ENCODE measurements at places on chromosomes 11 and 22.

DNA sequence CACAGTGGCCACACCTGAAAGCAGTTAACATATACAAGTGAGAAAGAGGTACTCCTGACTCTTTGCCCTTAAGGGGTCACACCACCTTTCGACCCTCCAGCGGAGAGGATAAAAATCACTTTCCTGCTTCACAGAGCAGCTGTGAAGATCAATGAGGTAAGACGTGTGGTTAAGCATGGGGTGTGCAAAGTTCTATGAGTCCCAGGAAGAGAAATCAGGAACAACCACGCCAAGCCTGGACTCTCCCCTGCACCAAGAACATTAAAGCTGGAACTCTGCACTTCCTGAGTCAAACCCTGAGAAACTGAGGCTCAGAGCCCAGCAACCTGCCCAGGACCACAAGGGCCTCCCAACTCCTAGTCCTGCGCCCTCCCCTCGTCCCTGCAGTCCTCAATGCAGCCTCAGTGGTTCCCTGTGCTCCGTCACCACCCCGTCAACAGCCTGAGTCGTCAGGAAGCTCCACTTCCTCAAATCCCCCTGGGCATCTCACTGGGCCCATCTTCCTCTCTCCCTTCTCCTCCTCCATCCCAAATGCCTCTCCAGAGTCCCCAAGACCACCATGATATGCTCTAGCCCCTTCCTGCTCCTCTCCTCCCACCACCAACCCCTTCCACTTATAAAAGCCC is 17.7 kb downstream of the TNKS1BP1 start:
- peaks cover 7% of the 10 kb centered on the region for H3K4me1 ChIP-seq
- H3K27me3 ChIP-seq: no peaks in the 10 kb centered on the region
- peak overlapping the region; percentile 59 for H3K27ac ChIP-seq
- DNase-seq: no peak
- peak overlapping the region; percentile 23 for H3K4me3 ChIP-seq
- peaks cover 6% of the 10 kb centered on the region for H3K36me3 ChIP-seq

DNA sequence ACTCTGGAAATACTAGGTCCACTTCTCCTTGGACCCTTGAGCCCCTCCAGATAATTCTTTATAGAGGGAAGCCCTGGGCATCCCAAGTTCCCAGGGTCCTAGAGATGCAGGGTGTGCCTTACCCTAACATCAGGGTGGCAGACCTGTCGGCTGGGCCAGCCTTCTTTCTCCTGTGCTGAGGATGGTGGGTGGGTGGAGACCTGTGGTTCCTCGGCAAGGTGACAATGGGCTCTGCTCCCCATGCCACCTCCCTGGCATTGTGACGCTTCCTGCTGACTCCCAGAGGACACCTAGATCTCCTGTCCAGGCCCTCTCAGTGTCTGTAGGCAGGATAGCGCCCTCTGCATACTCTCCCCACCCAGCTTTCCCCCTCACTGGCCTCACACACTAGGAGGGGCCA is 3.8 kb upstream of the DERL3 start:
- no peaks in the 10 kb centered on the region for H3K36me3 ChIP-seq
- no peaks in the 10 kb centered on the region for H3K27me3 ChIP-seq
- H3K4me1 ChIP-seq: no peaks in the 10 kb centered on the region

GRCh38 chr11:73528483-73529203 is 69.3 kb downstream of the FAM168A start:
- H3K27me3 ChIP-seq: no peaks in the 10 kb centered on the region
- no peak for DNase-seq
- H3K36me3 ChIP-seq: no peaks in the 10 kb centered on the region
- peaks cover 3% of the 10 kb centered on the region for H3K4me1 ChIP-seq

DNA sequence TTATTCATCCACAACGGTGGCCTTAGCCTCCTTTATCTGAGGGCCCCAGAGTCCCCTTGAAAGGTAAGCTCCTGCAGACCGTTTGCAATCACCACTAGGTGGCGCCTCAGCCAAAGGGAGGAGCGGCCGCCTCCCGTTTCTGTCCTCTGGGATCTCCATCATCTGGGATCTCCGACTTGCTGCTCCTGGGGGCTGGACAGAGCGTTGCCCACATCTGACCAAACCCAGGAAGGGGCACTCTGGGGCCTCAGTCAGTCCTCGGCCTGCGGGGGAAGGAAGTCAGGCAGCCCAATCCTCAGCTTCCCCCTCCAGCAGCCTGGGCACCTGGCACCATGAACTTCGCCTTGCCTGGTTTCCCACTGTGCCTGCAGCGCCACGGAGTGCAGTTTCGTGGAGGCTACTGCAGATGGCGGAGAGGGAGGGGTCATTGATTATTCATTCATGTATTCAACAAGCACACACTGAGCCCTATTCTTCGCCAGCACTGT is 23.5 kb downstream of the TP53I11 start:
- H3K27ac ChIP-seq: no peak overlapping the region
- DNase-seq: peak; percentile 68
- H3K27me3 ChIP-seq: no peaks in the 10 kb centered on the region
- H3K4me3 ChIP-seq: no peak overlapping the region
- H3K4me1 ChIP-seq: no peaks in the 10 kb centered on the region
- no peaks in the 10 kb centered on the region for H3K36me3 ChIP-seq

DNA sequence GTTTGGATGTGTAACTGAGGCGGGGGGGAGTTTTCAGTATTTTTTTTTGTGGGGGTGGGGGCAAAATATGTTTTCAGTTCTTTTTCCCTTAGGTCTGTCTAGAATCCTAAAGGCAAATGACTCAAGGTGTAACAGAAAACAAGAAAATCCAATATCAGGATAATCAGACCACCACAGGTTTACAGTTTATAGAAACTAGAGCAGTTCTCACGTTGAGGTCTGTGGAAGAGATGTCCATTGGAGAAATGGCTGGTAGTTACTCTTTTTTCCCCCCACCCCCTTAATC is 2.3 kb downstream of the MALAT1 start:
- H3K4me3 ChIP-seq: peak overlapping the region; percentile 75
- no peak for DNase-seq
- H3K27me3 ChIP-seq: no peaks in the 10 kb centered on the region
- H3K36me3 ChIP-seq: peaks cover 43% of the 10 kb centered on the region

DNA sequence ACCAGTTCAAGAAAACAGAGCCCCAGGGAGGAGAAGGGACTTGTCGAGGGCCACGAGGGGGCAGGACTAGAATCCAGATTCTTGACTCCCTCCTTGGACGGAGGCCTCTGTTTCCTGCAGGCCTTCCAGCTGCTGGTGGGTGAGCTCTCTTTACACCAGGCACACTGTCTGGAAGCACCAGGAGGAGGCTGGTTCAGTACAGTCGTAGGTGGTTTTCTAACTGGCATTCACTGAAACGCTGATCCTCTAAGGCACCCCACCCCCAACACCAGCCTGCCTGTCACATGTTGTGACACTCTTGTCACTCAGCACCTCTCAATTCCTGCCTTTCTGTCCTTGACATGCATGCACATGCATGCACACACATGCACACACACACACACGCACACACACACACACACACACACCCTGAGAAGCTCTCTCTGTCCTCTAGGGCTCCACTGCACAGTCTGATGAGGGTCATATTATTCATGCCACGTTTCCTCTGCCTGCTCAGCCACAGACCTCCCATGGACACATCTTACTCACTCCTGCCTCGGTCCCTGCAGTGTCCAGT is 751 bp downstream of the MS4A10 start:
- no peaks in the 10 kb centered on the region for H3K27me3 ChIP-seq
- H3K27ac ChIP-seq: no peak overlapping the region
- H3K4me1 ChIP-seq: no peaks in the 10 kb centered on the region
- H3K4me3 ChIP-seq: no peak overlapping the region
- no peak for DNase-seq

- H3K4me3 ChIP-seq: no peak overlapping the region
- no peaks in the 10 kb centered on the region for H3K27me3 ChIP-seq
- DNase-seq: peak; percentile 46
- H3K4me1 ChIP-seq: no peaks in the 10 kb centered on the region
- H3K36me3 ChIP-seq: no peaks in the 10 kb centered on the region
These were observed 5.6 kb upstream of the SYT8 start for GRCh38 chr11:1829039-1829820.

- H3K27me3 ChIP-seq: no peaks in the 10 kb centered on the region
- peaks cover 10% of the 10 kb centered on the region for H3K36me3 ChIP-seq
- no peak overlapping the region for H3K27ac ChIP-seq
- H3K4me1 ChIP-seq: no peaks in the 10 kb centered on the region
- no peak overlapping the region for H3K4me3 ChIP-seq
- peak; percentile 57 for DNase-seq
These were observed 11.7 kb downstream of the CXCR5 start for GRCh38 chr11:118895093-118896039.

DNA sequence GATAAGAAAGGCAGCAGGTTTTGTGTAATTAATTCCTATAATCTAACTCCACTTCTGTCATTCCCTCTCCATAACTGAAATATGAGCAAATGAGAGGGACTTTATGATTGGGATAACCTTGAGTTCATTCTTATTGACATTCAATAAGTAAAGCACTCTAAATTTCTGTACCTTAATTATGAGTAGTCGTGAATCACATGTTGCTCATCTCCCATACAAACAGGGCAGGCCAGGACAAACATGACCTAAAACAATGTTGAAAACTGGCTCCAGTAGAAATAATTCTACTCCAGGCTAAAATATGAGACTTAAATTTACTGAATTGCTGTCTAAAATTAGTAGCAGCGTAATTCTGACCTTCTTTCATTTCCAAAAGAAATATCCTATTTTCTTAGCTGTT is 505.4 kb downstream of the NELL1 start:
- DNase-seq: no peak
- H3K27me3 ChIP-seq: no peaks in the 10 kb centered on the region
- H3K36me3 ChIP-seq: no peaks in the 10 kb centered on the region
- H3K27ac ChIP-seq: no peak overlapping the region
- no peaks in the 10 kb centered on the region for H3K4me1 ChIP-seq
- H3K4me3 ChIP-seq: no peak overlapping the region

DNA sequence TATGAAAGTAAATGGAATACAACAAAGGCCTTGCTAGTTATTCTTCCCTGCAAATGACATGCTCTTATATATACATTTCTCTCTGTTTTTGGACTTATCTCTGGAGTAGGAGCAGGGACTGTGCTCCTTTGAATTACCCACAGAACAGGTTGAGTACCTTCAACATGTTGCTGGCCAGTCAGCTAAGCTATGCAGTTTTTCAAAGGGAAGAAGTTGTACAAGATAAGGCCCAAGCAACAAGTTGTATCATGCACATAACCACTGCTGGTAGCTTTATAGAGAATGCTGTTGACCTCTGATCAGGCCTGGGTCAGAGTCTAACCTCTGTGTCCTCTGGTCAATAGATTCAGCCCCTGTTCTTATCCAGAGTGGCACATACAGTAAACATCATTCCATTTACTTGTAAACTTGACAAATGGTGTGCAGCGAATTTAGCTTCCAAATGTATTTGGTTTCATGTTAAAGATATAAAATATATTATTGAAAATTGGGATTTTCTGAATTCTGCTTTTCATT is 99.6 kb downstream of the C11orf87 start:
- H3K27ac ChIP-seq: no peak overlapping the region
- no peak overlapping the region for H3K4me3 ChIP-seq
- no peaks in the 10 kb centered on the region for H3K4me1 ChIP-seq
- H3K27me3 ChIP-seq: no peaks in the 10 kb centered on the region
- H3K36me3 ChIP-seq: no peaks in the 10 kb centered on the region

DNA sequence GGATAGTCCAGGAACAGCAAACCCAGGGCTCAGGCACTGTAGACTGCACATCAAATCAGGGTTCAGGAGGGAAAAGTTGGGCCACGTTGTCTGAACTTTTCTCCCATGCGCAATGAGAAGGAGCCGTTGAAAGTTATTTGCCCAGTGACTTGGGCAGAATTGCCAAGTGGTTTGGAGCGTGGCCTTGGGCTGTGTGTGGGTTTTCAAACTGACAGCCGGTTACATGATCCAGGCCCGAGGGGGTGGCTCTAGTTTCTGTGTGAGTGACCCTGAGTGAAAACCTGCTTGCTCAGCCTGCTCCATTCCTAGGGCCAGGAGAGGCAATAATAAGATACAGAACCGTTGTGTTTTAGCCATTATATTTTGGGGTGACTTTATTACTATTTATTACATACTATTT is 20.3 kb downstream of the MB start:
- no peaks in the 10 kb centered on the region for H3K36me3 ChIP-seq
- no peak overlapping the region for H3K27ac ChIP-seq
- no peak overlapping the region for H3K4me3 ChIP-seq

- H3K36me3 ChIP-seq: no peaks in the 10 kb centered on the region
- H3K4me1 ChIP-seq: no peaks in the 10 kb centered on the region
- no peak overlapping the region for H3K27ac ChIP-seq
- DNase-seq: no peak
These were observed 792.6 kb upstream of the RAG2 start for GRCh38 chr11:37390576-37391083.

GRCh38 chr11:10856689-10857458 is 979 bp downstream of the ZBED5 start:
- H3K4me1 ChIP-seq: peaks cover 17% of the 10 kb centered on the region
- peak overlapping the region; percentile 89 for H3K27ac ChIP-seq
- no peaks in the 10 kb centered on the region for H3K27me3 ChIP-seq
- peak overlapping the region; percentile 83 for H3K4me3 ChIP-seq

Data from right lobe of liver (tissue), 6 donors.